CD4-positive, alpha-beta T cell (primary cell): ENCODE measurements at places on chromosomes 2 and 18. TPM values are rescaled to one million over a fixed set of nuclear protein-coding genes. Genes with fewer than 3 reads are reported as not detected.

Gene IL1RN
- 0.31 TPM for total RNA-seq

Gene PTPRM
- total RNA-seq: 21.7 TPM

Gene RMND5A
- total RNA-seq: 21.4 TPM

Gene PREB
- total RNA-seq: 12.6 TPM

Gene VAMP8
- 37.3 TPM for total RNA-seq

Gene THOC1
- 92.9 TPM for total RNA-seq

Gene ACOXL
- total RNA-seq: not detected

Gene TACR1
- total RNA-seq: 0.14 TPM

Gene TWIST2
- total RNA-seq: not detected

Gene TNFAIP6
- total RNA-seq: not detected

Gene OSBPL6
- 0.11 TPM for total RNA-seq

Gene PLEK
- 5.3 TPM for total RNA-seq

Gene TMEM37
- not detected for total RNA-seq

Gene TMEM17
- not detected for total RNA-seq

Gene CABLES1
- not detected for total RNA-seq

Gene ASPRV1
- total RNA-seq: 0.81 TPM

Gene RAMP1
- not detected for total RNA-seq

Gene EVX2
- not detected for total RNA-seq

Gene TEKT4
- not detected for total RNA-seq

Gene STRADB
- total RNA-seq: 4.2 TPM

Gene MC2R
- total RNA-seq: not detected

Gene FBXO48
- 0.50 TPM for total RNA-seq

Gene PDE11A
- not detected for total RNA-seq

Gene SPC25
- total RNA-seq: 0.17 TPM

Gene PTH2R
- total RNA-seq: not detected
